M059J (cell line): ENCODE measurements at places on chromosomes 2 and 18. TPM values are rescaled to one million over a fixed set of nuclear protein-coding genes. Genes with fewer than 3 reads are reported as not detected.

- DNase-seq: peak; percentile 48
These were observed 31.8 kb downstream of the GRB14 start for GRCh38 chr2:164589522-164589921.

DNA sequence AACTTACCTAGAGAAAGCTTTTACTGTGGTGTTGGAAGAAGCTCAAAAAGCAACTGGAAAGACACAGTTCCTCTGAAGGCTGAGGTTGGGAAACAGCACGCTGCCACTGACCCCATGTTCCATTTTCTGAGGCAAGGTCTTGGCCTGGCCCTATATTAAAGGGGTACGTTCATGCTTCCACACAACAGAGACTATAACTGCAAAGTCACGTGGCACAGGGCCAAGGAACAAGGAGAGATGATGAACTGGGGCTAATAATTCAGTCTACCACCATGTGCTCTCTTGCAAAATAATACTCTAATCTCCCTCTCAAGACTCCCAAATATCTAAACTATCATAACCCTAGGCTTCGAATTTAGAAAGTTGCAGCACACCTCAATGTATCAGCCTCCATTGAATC, 381.6 kb downstream of the DSEL start:
- DNase-seq: no peak

DNA sequence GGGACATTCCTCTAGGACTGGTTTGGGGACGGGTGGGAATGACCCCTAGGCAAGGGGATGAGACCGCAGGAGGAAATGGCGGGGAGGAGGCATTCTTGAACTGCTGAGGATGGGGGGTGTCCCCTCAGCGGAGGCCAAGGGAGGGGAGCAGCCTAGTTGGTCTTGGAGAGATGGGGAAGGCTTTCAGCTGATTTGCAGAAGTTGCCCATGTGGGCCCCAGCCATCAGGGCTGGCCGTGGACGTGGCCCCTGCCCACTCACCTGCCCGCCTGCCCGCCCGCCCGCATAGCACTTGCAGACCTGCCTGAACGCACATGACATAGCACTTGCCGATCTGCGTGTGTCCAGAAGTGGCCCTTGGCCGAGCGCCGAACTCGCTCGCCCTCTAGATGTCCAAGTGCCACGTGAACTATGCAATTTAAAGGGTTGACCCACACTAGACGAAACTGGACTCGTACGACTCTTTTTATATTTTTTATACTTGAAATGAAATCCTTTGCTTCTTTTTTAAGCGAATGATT, 4.9 kb downstream of the INHBB start:
- no peak for DNase-seq

DNA sequence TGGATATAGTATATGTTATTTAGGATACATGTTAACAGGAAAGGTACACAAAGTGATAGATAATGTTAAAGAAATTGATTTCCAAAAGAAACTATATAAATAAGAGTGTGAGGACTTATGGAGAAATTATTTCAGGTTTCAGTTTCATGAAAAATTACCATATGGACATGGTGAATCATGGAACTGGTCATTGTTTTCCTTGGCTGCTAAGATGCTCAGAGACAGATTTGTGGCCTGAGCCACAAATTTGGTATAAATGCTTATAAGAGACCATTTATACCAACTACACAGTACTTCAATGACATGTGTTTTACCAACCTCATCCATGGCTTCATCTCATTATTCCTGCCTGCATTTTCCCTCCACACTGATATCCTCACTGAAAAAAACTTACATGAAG, 188.1 kb downstream of the FMNL2 start:
- DNase-seq: peak; percentile 75

- DNase-seq: peak; percentile 4
These were observed 192.8 kb downstream of the MTX2 start for GRCh38 chr2:176461809-176462670.

DNA sequence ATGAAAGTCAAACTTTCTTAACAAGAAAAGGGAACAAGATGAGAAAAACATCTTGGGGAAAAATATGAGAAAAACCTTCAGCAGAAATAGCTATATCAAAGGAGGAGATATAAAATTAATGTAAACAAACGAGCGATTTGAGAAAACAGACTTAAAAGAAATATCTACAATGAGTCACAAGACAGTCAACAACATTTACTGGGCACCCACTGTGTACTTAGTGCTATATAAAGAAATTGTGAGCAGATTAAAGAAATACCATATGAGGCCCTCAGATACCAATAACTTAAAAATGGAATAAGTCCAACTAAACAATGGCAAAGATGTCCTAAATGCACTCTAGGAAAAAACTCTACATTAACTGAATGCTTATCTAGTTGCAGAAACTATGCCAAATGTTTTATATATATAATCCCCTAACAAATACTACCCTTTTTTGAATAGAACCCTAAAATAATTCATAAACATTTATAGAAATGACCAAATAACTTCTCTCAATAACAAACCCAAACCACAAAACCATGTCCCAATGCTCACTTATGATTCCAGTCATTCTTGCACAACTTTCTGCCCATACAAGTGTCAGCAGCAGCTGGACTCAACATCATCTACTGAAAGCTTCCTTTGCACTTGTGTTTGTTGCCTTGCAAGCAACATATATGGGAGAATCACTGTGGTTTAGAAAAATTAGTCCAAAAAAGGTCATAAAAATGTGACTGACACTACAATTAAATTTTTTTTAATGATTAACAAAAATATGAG, 83.5 kb downstream of the COBLL1 start:
- DNase-seq: peak; percentile 21

DNA sequence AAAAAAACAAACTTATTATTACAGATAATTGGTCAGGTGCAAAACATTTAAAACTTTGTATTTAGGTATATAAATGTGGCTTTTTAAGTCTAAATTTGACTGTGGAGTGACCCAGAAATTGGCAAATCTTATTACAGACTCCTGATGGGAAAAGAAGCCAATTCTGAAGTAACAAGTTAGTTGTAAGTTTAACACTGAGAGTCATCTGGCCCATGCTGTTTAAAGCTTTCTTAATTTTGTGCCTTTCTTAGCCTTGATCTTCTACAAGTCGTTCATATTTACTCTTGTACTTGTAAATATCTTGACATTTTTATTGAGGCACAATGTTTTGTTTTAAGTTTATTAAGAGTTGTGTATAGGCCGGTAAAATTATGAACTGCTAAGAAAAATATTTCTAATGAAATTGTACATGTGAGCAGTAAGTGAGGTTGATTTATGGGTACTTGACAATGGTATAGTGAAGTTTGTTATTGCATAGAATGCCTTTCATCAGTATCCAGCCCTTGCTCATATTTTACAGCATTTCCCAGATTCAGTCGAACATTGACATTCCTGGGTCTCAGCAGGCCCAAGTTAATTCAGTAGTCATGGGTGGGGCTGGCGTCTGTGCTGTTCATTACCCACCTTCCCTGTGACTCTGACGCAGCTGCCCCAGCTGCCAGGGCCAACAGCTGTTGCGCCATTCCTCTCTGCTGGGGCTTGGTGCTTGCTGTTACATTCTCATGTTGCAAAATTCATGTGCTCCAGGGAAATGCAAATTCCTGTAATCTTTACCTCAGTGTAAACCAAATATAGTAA, 121.4 kb downstream of the ZNF236 start:
- DNase-seq: no peak

- no peak for DNase-seq
These were observed 39.3 kb downstream of the VSNL1 start for GRCh38 chr2:17579605-17580318.

- DNase-seq: no peak
These were observed 43.6 kb downstream of the UGGT1 start for GRCh38 chr2:128134573-128134972.

- DNase-seq: peak; percentile 53
These were observed 106.8 kb upstream of the GALNT5 start for GRCh38 chr2:157150747-157151146.

- peak; percentile 6 for DNase-seq
These were observed 460.7 kb downstream of the MTX2 start for GRCh38 chr2:176729706-176730569.

DNA sequence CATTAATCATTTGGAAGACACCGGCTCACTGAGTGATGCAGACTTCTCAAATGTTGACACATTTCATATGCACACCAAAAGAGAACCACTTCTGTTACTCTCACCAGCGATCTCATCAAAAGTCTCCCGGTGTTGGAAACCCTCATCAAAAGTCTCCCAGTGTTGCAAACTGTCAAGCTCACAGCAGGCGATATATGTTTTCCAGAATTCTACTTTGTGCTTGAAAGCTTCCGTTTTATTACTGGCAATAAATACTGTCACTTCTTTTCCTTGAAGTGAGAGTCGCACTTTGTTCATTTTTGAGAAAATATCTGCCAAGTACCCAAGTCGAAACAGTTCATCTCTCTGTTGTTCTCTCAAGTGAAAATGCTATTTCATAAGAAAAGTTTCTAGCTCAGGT, 20.5 kb downstream of the MLPH start:
- no peak for DNase-seq

DNA sequence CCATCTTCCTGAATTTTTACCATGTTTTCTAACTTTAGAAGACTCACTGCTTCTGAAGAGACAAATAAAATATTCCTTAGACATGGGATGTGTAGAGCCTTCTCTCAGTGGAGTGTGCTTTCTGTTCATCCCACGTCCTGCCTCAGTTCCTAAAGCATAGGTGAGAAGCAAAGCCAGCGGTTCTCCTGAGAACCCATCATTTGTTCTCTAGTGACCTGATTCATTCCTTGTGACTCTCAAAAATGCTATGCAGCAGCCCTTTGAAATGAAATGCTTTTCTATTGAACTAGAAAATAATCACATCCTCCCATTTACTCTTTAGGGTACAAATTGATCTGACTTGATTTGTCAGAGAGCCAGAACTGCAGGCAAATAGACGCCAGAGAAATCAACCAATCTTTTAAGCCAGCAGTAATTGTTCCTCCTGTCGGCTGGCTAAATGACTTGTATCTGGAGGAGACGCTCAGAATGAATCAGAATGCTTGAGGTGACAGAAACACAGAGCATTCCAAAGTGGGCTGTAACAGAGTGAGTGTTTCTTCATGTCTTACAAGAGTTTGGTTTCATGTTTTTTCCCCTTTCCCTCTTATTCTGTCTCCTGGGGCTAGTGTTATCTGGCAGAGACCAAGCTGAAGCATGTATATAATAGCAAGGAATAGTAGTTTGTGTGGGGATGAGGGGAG, 81.3 kb upstream of the TMEM178A start:
- DNase-seq: peak; percentile 58

GRCh38 chr2:175807031-175807873, 194.8 kb downstream of the LNPK start:
- DNase-seq: peak; percentile 79

- DNase-seq: no peak
These were observed 763.9 kb downstream of the BCL11A start for GRCh38 chr2:59789523-59789922.

DNA sequence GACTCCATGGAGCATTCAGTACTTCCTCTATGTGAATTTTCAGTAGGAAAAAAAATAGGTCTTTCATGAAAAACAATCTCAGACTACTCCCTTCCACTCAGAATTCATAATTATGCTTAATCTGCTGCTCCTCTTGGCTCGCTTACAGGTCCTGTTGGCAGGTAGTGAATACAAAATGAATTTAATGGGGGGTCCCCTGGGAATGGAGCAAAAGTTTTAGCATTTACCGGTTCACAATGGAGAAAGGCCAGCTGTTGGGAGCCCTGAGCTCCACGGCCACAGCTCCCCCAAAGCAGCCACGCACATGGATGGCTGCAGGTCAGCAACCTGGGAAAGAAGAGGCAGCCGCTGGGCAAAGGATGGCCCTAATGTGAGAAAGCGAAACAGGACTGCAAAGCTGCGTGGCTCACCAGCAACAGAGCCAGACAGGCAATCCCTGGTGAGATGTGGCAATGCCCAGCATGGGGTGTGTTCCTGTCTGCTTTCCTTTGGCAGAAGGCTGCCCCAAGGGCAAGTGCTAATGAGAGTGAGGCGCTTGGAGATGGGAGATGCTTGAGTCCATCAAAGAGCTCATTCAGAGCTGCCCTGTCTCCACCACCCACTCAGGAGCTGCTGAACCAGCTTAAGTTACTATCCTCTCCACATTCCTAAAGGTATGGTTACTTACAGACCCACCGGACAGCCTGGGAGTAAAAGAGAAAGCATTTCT, 447.4 kb downstream of the EPHA4 start:
- peak; percentile 51 for DNase-seq

DNA sequence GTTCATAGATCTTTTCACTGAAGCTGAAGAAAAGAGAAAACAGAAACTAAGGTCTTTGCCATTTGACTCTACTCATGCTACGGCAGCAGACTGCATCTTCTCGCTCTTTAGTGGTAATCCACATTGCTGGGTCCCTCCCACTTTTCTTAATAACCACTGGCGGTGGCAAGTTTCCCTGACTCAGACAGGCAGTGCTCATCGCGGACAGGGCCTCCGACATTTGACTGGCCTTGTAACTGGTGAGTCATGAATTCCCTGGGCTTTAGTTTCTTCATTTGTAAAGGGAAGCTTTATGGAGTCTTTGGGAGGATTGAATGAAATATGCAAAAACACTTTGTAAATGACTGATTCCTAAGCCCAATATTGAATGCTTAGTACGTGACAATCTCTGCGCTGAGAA, 238.2 kb upstream of the RBBP8 start:
- DNase-seq: peak; percentile 98

DNA sequence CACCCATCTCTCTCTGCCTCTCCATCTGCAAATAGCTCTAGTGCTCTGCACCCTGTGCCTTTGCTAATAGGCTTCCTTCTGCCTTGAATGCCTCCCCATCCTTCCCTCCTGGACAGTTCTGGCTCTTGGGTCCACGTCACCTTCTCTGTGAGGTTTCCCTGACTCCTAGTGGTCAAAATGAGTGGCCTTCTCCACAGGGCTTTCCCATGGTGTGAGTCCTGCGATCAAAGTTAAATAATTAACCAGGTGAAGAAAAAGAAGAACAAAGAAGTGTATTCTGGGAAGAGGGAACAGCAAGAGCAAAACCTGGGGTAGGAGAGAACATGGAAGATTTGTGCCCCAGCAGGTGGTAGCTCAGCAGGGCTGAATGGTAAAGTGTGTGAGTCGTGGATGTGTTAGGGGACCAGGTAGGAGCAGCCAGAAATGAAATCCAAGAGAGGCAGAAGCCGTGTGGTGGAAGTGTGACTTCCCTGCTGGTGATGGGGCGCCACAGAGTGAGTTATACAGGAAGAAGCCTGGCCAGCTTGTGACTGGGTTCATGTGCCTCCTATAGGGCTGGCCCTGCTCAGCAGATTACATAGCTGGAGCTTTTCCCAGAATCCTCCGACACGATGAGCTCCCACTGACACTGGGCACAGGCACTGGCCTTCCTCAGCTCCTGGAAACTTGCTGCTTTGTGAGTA, 93.8 kb upstream of the LDAH start:
- DNase-seq: no peak

GPR39 gene
- 8.2 and 10.7 TPM in 2 replicates for total RNA-seq

ANAPC1 gene
- total RNA-seq: 21.0 and 29.3 TPM in 2 replicates

TCF7L1 gene
- total RNA-seq: 0.05 TPM in 1 of 2 replicates, not detected in the other

PAIP2B gene
- total RNA-seq: 0.52 and 0.81 TPM in 2 replicates

RAB31 gene
- 36.8 and 53.6 TPM in 2 replicates for total RNA-seq

TEKT4 gene
- not detected in 2 replicates for total RNA-seq

CD207 gene
- not detected in 2 replicates for total RNA-seq
